ENCODE measurements at places on chromosomes 5 and 9.
A peak's percentile ranks its signal among the peaks of the same experiment; 100 is the strongest.

DNA sequence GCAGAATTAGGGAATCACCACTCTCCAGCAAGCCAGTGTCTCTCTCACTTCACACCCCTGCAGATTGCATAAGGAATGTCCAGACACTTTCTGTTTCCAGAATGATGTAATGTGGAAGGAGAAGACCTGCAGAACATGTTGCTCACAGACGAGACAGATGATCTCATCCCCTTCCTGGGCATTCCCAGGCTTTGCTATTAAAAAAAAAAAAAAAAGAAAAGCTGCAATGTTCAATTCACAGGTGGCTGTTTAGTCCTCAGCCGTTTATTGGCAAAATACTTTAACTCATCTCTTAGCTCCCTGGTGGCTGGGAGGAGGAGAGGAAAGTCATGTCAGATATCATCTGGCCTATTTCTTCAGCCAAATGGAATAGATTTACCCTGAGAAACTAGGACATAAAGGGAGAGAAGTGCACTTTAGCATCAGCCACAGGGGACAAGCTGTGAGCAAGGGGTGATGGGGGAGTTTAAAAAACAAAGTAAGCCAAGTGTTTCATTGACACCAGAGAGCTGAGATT lies 95.9 kb upstream of the TNC start:
- no peak for DNase-seq

DNA sequence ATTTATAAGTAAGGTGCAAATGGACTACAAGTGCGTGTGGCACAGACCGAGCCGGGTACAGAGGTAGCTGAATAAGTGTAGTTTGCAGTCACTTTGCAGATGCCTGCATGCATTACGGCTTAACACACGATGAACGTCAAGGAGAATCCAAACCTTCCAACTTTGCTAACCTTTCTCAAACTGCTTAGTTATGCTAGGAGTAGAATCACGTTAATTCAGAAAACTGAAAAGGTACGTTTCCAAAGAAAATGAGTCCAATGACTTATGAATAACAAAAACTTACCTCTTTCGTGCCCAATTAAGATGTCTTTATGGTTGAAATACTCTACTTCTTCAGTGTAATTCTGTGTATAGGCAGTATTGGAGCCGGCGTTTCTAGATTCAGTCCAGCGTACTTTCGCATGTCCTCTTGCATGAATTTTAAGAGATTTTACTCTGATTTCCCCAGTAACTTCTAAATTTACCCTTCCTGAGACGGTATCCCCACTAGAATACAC lies 539 bp downstream of the ARRDC3 start:
- peak; percentile 49 for DNase-seq

GRCh38 chr5:131994533-131995226 lies 16.8 kb downstream of the ACSL6 start:
- DNase-seq, result no peak

GRCh38 chr5:144487761-144488160 lies 317.1 kb downstream of the KCTD16 start:
- DNase-seq, result no peak

DNA sequence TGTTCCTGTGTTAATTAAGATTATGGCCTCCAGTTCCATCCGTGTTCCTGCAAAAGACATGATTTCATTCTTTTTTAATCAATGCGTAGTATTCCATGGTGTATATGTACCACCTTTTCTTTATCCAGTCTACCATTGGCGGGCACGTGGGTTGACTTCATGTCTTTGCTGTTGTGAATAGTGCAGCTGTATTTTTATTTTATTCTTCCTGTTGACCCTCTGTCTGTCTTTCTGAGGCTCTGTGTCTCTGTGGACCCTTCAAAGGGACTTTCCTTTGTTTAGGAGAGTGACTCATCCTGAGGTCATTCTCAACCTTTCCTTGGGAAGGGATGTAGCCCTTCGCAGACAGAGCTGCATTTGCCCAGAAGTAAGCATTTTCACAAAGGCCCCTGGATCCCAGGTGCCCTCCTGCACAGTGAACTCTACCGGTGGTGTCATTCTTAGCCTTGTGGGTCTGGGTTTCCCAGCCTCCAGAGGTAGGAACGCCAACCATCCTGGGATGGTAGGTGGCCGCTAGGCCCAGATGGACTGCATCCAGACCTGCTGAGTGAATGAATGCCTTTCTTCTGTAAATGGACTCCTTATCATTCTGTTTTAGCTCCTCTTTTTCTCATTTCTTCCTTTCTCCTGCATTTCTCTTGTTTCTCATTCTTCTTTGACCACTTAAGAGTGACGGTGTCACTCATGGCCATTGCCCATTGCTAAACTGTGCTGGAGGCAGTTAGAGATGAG lies 22.4 kb downstream of the TRIO start:
- no peak for DNase-seq

- DNase-seq, result no peak
Observed at GRCh38 chr5:153347611-153348010, 142.9 kb upstream of the GRIA1 start.

- DNase-seq, result no peak
Observed at GRCh38 chr5:75510417-75510835, 1.0 kb downstream of the CERT1 start.

DNA sequence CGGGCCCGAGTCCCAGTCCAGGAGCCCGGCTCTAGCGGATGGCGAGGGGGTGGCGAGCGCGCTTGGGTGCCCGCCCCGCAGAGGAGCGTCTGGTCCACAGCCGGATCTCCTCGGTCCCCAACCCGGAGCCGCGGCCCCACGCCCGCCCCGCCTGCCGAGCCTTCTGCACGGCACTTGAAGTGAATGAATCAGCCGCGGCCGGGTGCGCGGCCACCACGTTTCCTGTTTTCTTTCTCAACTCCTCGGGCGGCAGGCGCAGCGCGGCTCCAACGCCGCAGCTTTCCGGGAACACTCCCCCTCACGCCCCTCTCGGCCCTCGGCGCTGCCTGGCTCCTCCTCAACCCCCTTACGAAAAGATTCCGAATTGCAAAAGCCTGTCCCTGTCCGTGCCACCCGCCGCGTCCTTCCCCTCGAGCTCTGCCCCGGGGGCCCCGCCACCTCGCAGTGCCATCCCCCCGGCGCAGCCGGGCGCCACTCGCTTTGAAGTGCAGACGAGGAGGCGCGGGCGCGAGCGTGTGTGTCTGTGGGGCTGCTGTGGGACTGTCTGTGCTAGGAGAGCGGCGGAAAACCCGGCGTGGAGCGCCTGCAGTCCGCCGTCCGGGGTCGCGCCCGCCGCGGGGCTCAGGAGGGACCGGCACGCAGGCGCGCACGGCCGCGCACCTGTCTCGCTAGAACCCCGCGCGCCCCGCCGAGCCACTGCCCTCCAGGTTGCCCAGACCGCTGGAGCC lies 456.6 kb downstream of the RAB3C start:
- peak; percentile 65 for DNase-seq

DNA sequence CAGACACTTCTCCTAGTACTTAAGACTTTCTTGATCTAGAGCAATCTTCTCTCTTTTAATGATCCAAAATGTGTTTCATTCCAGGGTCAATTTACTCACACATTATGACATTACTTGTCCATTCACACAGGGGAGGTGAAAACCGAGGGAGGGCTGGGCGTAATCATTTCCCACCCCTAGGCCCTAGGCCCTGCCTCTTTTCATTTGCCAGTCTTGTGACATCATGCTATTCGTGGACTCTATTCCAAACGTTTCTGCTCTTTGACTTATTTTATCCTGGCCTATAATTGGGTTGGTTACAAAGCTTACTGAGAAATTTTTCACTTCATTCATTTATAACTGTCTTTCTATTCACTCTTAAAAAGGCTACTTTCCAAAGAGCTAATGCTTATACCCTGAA lies 2.4 kb downstream of the DCAF12 start:
- no peak for DNase-seq

GRCh38 chr5:17730421-17730820 lies 96.2 kb downstream of the TAF11L14 start:
- no peak for DNase-seq

DNA sequence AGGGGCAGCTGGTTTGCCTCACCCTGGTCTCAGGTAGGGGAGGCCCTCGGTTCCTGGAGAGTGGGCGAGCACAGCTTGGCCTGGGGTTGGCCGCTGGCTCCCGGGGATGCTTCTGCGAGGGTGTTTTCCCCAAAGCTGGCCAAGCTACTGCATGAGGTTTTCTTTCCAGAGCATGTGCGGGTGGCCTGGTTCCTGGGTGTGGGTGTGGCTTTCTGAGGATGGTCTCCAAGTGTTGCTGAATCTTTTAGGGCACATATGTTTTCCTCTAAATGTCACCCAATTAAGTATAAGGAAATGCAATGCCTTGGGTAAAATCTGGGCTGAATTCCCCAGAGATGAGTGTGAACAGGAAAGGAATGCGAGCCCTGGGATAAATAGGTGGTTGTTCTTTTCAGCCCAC lies 115.8 kb upstream of the ICE1 start:
- DNase-seq, result no peak

- DNase-seq, result no peak
Observed at GRCh38 chr5:30765227-30765626, 428.3 kb upstream of the CDH6 start.

GRCh38 chr5:121797681-121798518 lies 53.8 kb upstream of the FTMT start:
- no peak for DNase-seq
